ENCODE measurements at places on chromosomes 4 and X.

- DNase-seq, result no peak
These were observed 33.1 kb upstream of the USP51 start for GRCh38 chrX:55522596-55523276.

DNA sequence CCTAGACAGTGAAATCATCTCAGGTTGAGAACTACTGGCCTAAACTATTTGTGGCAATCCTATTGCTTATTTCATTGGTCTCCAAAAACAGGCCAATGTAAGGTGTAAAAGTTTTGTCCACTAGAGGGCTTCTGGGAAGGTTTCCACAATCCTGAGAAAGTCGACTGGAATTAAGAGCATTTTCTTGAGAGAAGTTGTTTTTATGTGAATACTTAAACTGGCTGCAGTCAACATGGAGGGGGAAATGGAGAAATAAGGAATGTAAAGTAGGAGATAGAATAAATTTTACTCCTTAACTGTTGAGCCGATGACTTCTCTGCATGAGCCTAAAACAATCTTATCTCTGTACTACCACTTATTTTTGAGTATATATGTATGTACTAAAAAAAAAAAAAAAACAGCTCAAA, 11.0 kb upstream of the EIF4E start:
- DNase-seq, result no peak

- DNase-seq, result no peak
These were observed 4.3 kb upstream of the PNMA6E start for GRCh38 chrX:153405426-153405825.

DNA sequence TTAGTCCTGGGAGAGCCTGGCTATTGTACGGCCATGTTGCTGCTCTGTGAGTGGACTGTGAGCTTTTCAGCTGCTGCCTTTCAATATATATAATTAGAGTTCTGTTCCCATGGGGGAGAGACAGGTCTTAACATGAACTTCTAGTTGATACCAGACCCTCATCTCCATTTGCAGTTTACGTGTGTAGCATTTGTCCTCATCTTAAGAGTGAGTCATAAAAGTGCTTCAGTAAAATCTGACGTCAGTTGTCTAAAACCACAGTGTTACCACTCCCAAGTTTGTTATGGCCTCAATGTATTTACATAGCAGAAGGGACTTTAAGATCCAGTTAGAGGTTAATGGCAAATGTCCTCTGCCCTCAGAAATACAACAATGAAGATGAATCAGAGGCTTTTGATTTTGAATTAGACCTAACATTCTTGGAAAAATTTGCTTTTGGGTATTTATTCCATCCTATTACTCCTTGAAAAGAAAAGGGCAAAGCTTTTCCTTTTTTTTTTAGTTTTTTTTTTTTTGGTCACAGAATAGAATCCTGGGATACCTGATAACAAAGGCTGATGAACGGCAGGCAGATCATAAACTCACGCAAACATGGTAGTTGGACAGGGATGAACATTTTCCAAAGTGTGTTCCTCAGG, 38.6 kb downstream of the PHOX2B start:
- DNase-seq, result no peak

- DNase-seq, result no peak
These were observed 103.7 kb downstream of the PSAPL1 start for GRCh38 chr4:7330811-7331681.

DNA sequence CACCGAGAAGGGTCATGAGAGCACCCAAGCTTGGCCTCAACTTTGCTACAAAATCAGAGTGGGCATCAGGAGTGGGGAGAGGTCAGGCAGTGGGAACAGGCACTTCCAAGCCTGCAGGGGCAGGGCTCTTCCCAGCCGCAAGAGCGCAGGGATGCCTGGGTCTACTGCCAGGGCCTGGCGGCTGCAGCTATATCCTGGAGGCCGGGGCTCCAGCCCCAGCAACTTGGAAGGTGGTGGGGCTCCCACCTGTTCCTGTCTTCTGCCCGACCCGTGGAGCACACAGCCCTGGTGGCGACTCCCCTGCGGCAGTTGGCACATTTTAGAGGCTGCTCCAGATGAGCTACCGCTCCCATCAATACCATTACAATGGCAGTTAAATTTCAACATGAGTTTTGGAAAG, 607.0 kb downstream of the TRAM1L1 start:
- no peak for DNase-seq

GRCh38 chr4:186167605-186168004, 23.8 kb upstream of the CYP4V2 start:
- no peak for DNase-seq

- DNase-seq, result no peak
These were observed 186.7 kb upstream of the FAT1 start for GRCh38 chr4:186910385-186910784.

DNA sequence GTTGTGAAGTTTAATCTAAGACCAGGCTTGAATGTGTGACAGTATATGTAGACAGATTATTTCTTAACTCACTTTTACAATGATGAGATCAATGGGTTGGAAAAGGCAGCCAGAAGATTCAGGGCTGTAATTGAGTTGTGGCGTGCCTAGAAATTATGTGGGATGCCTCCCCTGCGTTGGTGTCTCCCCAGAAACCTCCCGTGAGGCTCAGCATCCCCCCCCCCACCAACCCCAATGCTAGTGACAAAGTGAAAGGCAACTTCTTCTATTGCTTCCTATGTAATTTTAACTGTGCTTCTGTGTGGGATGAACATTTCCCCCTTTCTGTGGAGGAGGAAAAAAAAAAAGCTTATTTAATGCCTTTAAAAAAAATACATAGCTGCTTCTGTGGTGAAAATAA, 297.9 kb downstream of the ARHGAP10 start:
- DNase-seq, result no peak

DNA sequence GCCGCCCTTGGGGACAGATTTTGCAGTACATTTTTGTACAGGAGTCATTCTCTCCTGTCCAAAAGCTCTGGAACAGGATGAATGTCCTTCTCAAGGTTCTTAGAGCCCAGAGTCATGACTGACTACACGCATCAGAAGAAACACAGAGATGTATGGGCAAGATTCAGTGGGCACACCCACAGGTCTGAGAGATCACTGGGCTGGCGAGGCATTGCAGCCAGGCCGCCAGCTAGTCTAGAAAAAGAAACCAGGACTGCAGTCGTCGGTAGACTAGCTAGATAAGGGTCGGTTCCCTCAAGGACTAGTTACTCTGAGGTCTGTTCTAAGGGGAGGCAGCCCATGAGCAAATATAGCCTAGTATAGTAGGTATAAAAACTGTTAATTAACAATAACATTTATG, 19.8 kb downstream of the GBA3 start:
- no peak for DNase-seq

DNA sequence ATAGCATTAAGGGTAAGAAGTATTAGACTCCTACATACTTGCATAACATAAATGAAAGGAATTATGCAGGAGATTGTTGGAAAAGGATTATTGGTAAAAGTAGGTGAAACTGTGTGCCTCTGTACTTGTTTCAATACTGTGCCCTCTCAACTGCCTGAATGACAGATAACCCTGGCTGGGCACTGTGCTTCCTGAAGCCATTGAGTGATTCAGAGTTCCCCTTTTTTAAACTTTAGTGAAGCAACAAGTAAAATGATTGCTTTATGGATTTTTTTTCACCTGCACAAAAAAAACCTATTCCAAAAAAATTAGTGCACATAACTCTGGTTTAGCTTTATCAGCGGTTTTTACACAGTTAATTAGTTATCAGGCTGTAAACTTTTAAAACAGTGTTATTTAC, 204.8 kb downstream of the TRAM1L1 start:
- DNase-seq, result no peak

DNA sequence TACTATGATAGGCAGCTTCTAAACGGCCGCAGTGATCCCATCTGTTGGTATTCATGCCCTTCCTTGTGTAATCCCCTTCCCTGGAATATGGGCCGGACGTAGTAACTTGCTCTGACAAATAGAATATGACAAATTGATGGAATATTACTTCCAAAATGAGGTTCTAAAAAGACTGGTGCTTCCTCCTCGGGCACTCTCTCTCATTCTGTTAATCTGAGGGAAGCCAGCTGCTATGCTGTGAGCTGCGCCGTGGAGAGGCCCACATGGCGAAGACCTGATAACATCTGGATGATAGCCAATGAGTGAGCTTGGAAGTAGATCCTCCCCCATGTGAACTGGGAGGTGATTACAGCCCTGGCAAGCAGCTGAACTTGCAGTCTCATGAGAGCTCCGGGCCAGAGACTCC, 27.2 kb upstream of the SLC25A4 start:
- DNase-seq, result no peak

DNA sequence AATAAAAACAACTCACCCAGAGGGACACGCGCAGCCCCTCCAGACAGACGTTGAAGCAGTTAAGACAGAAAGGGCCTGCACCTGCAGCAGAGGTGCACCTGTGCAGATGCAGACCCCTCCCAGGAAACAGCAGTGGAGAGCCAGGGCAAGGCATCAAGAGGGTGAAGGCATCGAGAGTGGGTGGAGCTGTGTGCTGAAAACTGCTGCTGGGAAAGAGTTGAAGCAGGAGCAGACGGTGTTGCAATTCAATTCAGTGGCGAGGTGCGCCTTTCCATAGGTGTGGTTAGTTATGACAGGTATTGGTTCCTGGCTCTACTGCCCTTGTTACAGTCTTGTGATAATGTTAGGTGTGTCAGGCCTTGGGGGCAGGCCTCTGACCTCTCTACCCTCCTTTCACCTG, 16.7 kb downstream of the LETM1 start:
- no peak for DNase-seq

GRCh38 chr4:143402776-143403552, 66.3 kb downstream of the GAB1 start:
- no peak for DNase-seq

GRCh38 chr4:184648313-184649025, 778 bp downstream of the CASP3 start:
- DNase-seq, result peak; percentile 54

DNA sequence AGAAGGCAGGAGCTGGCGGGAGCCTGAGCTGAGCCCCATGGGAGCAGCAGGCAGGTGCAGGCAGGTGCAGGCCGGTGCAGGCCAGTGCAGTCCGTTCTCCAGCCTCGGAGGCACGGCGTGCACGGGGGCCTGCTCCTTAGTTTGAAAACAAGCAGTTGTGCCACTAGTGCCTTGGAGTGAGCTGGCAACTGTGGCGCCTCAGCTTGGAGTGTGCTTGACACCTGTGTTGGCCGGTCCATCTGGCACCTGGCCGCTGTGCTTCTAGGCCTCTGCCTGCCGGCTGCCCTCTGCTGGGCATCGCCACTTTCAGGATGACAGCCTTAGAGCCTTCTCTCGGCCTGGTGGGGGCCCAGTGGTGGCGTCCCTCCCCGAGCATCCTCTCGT, 47.9 kb downstream of the RGS12 start:
- no peak for DNase-seq

- no peak for DNase-seq
These were observed 27.9 kb upstream of the ZCCHC12 start for GRCh38 chrX:118795528-118796280.

- no peak for DNase-seq
These were observed 38.5 kb upstream of the BMP15 start for GRCh38 chrX:50871922-50872453.

DNA sequence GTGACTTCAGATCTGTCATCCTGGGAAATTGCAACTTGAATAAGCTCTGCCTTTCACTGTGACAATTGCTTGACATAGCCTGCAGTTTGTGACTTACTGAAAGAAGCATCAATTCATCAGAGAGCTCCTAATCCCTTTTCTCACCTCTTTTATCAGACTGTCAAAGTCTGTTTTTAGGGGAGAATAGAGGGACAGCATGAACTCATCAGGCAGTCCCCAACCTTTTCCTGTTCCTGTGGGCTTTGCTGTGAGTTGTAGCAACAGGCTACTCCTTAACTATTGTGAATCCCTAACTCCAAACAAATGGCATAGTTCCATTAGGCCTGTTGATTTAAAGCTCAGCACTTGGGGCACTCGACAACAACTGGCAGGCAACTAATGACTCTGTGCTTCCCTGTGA, 64.9 kb downstream of the DOCK11 start:
- DNase-seq, result no peak

DNA sequence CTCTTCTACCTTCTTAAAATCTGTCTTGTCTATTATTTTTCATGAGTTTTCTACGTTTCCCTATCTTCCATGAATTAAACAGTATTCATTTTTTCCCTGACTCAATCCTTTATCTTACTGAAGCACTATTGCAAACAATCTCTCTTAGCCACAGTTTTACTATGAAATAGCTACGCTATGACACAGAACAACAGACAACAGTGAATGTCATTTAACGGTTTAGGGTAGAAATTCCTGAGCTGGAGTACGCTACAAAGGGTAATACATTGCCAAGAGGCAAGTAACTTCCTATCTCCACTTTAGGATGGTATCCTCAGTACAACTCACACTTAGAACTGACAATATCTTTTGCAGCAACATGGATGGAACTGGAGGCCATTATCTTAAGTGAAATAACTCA, 552.6 kb downstream of the INPP4B start:
- DNase-seq, result no peak

DNA sequence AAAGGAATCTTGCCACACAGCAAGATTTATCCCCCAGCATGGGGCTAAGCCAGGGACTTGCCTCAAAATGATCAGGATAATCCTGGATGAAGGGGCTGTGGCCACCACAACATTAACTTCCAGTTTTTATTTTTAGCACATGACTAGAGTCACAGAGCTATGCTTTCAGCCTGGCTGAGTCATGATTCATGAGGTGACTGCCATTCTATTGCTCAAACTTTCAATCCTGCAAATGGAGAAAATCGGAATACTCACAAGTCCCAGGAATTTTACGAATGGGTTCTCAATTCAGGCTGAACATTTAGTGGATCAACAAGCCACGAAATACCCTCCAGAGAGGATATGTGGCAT, 70.7 kb upstream of the HPGD start:
- no peak for DNase-seq

- no peak for DNase-seq
These were observed 90.3 kb downstream of the DHRSX start for GRCh38 chrX:2410279-2411020.

GRCh38 chrX:70013466-70014381, 36.0 kb downstream of the AWAT2 start:
- no peak for DNase-seq

- no peak for DNase-seq
These were observed 1609.1 kb downstream of the C4orf33 start for GRCh38 chr4:130705023-130705422.

DNA sequence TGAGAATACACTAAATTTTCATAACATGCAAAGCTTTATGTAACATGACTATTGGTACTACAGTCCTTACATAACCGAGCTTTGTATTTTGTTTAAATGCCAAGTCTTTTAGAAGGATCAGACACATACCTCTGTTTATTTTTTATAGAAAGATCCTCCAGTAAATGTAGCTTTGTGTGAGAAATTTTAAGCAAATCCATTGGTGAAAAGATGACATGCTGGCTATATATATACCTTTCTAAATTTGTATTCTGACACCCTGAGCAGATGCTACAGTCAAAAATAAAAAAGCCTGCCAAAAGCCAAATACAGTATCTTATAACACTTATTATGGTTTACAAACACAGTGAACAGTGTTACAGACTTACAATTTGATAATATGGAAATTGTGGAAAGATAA, at the start of gene YIPF7:
Gene YIPF7 (minus strand): TSS at position 201 of the 400 bp plus-strand sequence. CDS start 1,525 bp downstream, outside the sequence.
- no peak for DNase-seq

- no peak for DNase-seq
These were observed 19.6 kb upstream of the CA5B start for GRCh38 chrX:15718283-15718970.

DNA sequence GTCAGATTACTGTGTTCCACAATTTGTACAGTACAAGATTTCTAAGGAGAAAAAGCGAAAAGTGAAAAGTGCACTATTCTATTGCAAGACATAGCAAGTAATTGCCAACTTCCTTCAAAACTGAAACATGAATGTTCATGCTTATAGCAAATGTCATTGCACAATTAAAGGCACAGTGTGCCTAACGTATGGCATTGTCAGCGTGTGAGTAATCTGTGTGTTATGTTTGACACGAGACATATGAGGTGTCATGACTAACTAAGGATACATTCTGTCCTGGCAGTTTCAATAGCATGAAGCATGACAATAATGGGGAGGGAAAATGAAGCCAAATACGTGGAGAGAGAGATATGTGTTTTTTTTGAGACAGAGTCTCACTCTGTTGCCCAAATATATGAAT, 33.6 kb upstream of the TBC1D9 start:
- no peak for DNase-seq
